Stimulated activated CD4-positive, alpha-beta T cell treated with anti-CD3 and anti-CD28 coated beads, Interleukin-12 subunit alpha, Interleukin-12 subunit beta, amount 100 ng/mL, for 24 hours (primary cell): ENCODE measurements at places on chromosomes 3 and 15.

DNA sequence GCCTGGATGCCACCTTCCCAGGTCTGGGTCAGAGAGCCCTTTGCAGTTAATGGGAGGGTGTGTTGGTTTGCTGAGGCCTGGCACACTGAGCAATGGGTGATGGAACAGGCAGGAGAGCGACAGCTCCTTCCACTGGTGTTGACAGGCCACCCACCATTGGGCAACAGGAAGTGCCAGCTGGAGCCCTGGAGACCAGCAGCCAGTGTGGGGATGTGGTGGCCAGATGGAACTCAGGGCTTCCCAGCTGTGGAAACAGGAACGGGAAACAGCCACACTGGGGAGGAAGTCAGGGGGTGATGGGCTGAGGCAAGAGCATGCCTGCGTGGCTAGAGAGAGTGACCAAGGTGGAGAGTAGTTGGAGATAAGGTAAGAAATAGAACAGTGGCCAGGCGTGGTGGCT lies 9.3 kb downstream of the PSTPIP1 start:
- no peak for DNase-seq

DNA sequence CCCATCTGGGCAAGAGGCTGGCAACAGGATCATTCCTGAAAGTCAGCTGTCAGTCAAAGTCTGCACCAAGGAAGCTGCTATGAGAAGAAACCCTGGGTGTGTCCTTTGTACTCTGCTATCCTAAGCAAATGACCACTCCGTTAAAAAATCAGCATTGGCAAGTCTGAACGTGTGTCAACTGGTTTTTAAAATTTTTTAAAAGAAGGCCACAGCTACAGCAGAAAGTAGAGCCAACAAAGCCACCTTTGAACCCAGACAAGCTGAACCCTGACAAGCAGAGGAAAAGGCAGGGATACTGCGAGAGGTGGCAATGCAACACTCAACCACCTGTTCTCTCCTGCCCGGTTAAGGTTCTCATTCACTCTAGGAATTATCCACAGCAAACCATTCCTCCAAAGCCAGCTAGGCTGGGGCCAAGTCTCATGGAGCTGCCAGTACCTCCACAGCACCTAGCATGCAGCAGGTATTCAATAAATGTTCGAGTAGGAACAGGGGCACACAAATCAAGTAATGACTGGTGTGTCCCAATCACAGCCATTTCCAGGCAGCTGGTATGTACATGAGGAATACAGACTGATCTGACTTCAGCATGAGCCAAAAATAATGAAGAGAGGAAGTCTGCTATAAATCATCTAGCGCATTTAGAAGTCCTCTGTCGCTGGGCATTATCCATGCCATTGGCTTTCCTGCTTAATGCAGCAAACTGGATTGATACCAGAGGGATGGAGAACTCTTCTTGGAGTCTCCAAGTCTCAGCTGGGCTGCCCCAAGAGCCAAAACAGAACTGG lies 76.0 kb downstream of the ADCY5 start:
- DNase-seq: no peak

DNA sequence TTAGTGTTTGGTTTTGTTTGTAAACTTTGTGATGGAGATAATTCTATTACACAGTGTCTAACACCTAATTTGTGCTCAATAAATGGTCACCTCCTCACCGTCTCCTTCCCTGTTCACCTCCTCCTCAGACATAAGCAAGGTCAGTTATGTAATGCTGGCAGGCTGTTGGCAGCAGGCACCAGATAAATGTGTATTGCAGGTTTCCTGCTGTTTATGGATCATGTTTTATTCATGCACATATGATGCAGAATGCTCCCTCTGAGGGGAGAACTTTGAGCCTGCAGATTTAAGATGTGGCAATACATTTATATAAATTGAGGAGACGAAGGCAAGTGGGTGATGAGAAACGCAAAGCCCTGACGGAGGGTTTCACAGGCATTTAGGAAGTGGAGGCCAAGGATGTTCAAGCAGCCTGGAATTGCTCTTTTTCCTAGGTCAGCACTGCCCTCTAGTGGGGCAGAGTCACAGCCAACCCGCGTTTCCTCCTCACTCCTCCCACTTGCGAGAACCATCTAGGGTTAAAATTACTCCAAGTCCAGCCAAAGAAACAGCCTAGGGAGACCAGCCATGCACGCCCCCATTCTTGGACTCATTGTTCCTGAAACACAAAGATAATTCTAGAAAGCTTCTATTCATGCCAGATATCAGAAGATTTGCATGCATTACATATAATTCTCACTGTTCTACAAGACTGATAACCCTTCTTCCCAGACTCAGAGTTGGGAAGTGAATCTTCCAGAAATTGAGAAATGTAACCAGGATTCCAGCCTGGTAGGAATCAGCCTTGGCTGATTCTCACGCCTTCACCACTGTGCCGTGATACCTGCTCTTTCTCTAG lies 228.7 kb downstream of the SLCO3A1 start:
- DNase-seq: peak; percentile 23

DNA sequence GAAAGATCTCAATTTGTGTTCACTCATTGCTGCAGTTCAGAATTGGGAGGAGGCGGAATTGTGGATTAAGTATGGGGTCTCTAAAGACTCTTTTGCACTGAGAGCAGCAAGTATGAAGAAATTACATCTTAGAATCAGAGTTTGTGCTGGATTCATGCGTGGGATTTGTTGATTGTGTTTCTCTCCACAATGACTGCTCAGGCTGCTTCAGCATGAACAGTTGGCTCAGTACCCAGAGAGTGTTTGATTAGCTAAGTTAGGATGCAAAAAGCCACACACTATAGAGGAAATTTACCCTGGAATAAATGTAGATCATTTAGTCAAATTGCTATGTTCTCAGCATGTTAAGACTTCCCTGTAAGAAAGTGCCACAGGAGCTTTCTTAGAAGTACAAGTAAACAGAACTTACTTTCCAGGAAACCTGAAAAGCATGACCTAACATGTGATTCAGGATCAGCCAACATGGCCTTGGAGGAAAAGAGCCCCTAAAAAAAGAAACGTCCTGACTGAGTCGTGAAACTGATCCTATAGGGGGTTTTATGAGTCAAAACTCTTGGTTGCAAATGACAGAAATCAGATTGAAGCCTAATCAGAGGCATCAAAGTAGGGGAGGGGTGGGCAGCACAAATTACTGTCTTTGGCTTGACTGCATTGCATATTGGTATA lies 32.6 kb downstream of the HHLA2 start:
- no peak for DNase-seq

GRCh38 chr3:13378155-13378554 lies 42.0 kb downstream of the NUP210 start:
- DNase-seq: no peak

- DNase-seq: no peak
These were observed 173.4 kb downstream of the WNT5A start for GRCh38 chr3:55313666-55314065.

DNA sequence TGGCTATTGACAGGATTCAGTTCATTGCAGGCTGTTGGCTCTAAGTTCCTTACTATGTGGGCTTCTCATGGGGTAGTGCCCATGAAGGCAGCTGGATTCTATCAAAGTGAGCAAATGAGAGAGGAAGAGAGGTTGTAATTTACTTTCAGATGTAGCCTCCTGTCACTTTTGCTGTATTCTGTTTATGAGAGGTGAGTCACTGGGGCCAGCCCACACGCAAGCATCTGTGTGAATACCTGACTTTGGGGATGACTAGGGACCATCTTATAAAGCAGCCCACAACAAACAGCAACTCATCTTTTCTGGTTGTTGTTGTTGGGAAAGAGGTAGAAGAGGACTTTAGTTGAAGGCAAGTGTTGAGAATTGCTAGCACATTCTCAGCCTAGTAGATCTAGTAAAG lies 506.3 kb upstream of the GRM7 start:
- no peak for DNase-seq

DNA sequence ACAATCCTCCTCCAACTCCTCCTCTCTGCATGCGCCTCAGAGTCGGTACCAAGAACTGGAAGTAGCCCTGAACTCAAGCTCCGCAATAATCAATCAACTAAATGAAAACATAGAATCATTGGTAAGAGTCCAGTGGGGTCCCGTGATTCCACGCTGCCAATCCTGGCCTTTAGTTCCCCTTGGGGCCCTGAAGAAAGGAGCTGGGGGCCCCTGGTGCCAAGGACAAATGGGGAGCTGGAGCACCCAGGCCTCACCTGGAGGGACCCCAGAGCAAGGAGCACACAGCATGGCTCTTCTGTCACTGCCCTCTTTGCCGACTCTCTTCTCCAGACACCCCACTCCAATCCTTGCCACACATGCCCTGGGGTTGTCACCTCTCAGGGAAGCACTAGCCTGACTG lies 80.3 kb downstream of the ADAMTS7 start:
- DNase-seq: no peak

- DNase-seq: no peak
These were observed 9.4 kb downstream of the DLL4 start for GRCh38 chr15:40938536-40938870.

DNA sequence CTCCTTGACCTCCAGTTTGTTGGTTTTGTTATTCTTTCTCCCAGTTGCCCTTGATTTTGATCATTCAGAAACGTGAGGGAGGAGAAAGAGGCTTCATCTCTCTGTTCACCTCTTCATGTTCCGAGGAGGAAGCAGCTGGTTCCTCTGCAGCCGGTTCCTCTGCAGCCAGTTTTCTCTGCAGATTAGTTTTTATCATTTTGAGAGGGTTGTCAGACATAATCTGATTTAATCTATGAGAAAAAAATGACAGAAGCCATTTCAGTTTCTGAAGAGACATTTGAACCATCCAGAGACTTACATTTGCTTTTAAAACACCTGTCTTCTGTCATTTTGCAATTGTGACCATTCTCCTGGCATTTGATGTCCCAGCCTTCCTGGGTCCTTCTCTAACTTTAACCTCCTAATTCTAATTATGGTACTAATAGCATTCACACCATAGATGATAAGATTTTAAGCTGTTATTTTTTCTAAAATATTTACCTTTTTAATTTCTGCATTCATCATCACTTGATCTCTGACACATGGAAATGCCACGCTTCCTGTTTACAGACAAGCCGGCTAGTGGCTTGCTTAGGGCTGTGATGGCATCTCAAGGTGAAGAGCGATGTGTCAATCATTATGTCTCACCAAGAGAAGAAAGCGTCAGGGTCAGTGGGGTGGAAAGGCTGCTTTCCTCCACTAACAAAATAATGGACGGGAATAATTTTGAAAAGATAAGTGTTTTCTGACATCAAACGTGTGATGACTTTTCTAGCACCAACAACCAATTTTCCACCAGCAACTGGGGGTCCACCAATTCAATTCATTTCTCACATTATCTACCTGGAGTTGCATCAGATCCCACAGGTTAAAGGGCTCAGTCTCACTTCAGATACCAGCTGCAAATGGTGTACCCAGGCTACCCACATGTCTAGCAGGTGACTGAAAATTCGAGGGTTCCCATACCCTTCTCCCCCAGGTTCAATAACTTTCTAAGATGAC lies 76.4 kb downstream of the CHRNA7 start:
- DNase-seq: no peak

GRCh38 chr3:84487296-84487695 lies 471.5 kb upstream of the CADM2 start:
- DNase-seq: no peak
